Stimulated activated naive CD4-positive, alpha-beta T cell (primary cell): ENCODE measurements at places on chromosomes 1 and 21.

- no peak for DNase-seq
These were observed 175.5 kb upstream of the OLFM3 start for GRCh38 chr1:102172200-102172599.

DNA sequence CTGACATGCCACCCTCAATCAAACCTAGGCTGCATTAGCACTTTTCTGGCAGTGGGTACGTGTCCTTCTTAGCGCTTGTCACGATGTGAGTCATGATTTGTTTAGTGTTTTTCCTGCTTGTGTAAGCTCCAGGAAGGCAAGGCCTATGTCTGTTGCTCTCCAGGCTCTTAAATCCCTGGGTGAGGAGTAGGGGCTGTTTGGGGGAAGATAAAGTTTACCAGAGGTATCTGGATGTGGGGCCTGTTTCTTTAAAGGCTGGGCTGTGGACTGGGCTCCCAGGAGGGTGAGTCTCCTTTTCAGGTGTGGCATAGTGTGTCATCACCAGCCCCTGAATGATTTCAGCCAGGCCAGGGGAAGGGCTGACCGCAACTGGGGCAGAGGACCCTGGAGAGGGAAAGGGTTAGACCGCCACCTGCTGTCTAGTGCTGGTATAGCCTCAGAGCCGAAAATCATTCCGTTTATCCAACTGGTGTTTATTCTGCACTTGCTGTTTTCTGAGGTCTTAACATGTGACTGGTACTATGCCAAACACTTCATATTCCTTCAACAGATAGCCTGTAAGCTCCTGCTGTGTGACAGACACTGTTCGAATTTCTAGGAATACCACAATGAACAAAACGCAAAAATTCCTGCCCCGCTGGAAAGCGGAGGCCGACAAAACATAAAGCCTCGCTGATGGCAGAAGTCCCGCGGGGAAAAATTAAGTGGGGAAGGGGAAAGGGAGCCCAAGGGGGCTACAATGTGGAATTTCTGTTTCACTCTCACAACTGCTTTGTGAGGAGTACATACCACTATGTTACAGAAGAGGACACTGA, 9.7 kb downstream of the SERINC2 start:
- DNase-seq: no peak

- DNase-seq: no peak
These were observed 27.0 kb downstream of the ELAVL4 start for GRCh38 chr1:50135716-50136115.

- no peak for DNase-seq
These were observed 481.8 kb downstream of the USP25 start for GRCh38 chr21:16211339-16212303.

DNA sequence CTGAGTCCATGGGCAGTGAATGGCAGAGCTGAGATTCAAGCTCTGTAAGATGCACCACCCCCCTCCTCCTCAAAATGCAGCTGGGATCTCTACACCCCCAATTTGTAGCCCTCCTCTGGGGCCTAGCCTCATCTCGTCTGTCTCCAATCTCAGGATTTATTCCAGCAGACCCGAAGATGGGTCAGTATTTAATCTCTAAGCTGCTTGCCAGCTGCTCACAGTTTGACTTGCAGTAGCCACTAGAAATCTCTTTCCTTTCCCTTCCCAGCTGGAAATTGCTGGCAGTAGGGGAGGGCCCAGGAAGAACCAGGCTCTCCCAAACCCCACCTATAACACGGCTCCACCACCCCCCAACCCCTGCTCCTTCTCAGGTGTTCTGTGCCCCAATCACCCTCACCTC, 1.5 kb downstream of the LACTBL1 start:
- DNase-seq: no peak
